ENCODE measurements at places on chromosomes 7 and 10.

DNA sequence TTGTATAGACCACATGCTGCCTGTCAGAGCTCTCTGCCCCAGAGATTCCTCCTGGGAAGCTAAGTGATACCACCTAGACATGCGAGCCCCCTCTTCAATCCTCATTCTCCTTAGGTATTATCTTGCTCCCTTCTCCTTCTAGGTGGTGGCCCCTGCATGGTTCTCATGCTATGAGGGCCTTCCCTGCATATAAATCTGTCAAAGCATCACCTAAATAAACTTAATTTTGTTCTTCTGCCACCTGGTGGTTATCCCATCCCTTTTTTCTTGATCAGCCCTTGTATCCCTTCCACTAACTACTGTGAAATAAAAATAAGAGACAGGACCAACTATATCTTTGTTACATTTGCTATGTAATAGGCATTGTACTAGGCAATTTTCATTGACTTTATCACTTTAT, 242.1 kb downstream of the CDC14C start:
- no peak for DNase-seq

GRCh38 chr10:49359349-49360270, 36.3 kb downstream of the DRGX start:
- no peak for DNase-seq

GRCh38 chr10:132371641-132372081, 25.3 kb upstream of the PWWP2B start:
- DNase-seq, result no peak

DNA sequence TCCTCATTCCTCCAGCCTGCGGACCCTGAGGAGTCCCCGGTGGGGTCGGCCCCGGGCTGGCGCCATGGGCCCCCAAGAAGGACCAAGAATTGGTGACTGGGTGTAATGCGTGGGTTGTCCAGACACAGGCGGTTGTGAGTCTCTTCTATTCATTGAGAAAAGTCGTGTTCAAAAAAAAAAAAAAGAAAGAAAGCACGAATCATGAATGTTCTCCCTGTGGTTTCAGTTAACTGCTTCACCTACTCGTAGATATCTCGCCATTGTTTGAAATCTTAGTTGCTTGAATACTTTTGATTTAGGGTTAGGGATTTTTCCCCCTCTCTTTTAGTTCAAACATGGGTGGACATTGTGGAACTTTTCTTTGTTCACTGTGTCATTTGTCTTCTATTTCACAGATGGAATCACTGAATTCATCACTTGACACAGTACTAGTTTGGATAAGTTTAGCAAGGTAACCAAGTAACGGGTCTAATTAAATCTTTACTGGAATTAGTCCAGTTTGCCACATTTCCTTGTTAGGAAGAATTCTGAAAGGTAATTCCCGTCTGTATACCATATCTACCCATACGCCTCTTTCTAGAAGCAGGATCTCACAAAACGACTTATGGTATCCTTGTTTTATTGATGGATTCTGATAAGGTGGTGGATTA, 775 bp downstream of the STARD3NL start:
- peak; percentile 14 for DNase-seq

GRCh38 chr7:143315776-143316175, at the start of gene CLCN1:
TSS of gene CLCN1 (plus strand) at chr7:143316111. CDS start at chr7:143316213, 102 bp downstream.
- DNase-seq, result no peak

DNA sequence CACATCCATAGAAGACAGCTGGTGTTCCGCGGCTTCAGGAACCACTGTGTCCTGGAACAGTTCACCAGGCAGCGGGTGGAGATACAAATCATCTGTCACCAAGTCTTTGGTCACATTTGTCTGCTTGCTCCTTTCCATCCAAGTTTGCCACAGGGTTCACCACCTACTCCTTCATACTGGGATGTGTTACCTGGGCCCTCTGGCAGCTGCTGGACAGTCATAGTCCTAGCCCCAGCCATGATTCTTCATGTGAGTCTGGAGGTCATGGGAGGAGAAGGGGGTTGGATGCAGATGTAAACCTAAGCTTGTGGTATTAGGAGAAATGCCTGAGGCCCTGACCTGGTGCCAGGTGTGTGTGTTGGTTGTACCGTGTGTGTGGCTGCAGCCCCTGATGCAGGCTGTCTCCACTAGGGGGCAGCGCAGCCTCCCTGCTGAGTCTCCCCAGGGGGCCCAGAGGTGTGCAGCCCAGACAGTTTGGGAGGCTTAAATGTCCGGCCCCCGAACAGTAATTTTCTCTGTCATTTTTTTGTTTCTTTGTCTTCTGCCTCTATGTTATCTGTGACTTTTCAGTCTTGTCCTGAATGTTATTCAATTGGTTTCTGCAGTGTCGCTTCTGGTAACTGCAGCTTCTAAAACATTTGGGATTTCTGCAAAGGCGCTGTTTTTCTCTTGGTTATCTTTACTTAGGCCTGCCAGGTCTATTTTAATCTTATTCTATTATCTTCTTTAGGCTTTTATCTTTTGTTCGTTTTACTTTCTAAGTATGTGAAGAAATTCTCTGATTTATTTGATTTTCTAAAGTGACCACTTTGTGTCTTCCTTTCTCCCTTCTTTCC, 14.8 kb downstream of the NPS start:
- no peak for DNase-seq

- DNase-seq, result no peak
Measured at GRCh38 chr7:151339651-151340382, 1.8 kb upstream of the NUB1 start.

- DNase-seq, result no peak
Measured at GRCh38 chr10:59234816-59235429, 58.5 kb downstream of the PHYHIPL start.

All from HTR-8/SVneo (cell line).